Gastroesophageal sphincter (tissue), 4 donors: ENCODE measurements at places on chromosomes 2 and 18.

- H3K27ac ChIP-seq = no peak overlapping the region
- ATAC-seq = no peak
- no peaks in the 10 kb centered on the region for H3K36me3 ChIP-seq
- no peaks in the 10 kb centered on the region for H3K27me3 ChIP-seq
These were observed 30.3 kb downstream of the TFCP2L1 start for GRCh38 chr2:121254748-121255147.

- H3K27ac ChIP-seq = no peak overlapping the region
- peaks cover 3% of the 10 kb centered on the region for H3K36me3 ChIP-seq
- H3K4me3 ChIP-seq = no peak overlapping the region
These were observed 70.4 kb upstream of the DNER start for GRCh38 chr2:229784791-229785190.

- H3K4me1 ChIP-seq = no peaks in the 10 kb centered on the region
- no peak for ATAC-seq
These were observed 39.4 kb downstream of the OSGEPL1 start for GRCh38 chr2:189723192-189723591.

DNA sequence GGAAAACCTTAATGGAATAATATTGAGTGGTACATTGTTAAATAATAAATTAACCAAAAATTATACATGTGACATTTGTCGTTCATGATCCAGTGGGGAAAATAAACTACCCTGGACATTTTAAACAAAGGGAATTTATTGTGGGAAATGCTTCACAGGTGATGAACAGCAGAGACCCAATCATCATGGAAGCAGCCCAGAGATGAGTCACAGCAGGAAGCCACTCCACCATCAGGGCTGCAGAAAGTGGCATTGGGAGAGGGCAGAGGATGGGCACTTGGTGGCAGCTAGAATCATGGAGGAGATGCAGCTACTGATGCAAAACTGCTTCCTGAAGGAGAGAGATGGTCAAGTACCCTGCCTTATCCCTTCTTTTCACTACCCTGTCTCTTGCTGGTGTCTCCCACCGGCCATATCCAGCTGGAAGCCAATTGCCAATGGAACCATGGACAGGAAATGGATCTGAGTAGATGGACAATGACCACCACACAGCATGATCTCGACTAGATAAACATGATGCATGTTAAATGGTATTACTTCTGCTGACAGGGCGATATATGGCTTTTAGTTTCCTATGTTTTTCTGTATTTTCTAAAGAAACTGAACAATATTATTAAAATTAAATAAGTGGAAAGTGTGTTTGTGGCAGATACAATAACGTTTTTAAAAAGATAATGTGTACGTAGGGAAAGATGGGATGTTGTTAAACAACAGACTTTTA, 139.8 kb downstream of the RPIA start:
- no peak overlapping the region for H3K4me3 ChIP-seq
- H3K4me1 ChIP-seq = no peaks in the 10 kb centered on the region

- H3K36me3 ChIP-seq = no peaks in the 10 kb centered on the region
- H3K27me3 ChIP-seq = no peaks in the 10 kb centered on the region
- H3K27ac ChIP-seq = no peak overlapping the region
- no peak for ATAC-seq
These were observed 81.6 kb upstream of the STPG4 start for GRCh38 chr2:47236503-47237215.

- H3K27me3 ChIP-seq = peaks cover 33% of the 10 kb centered on the region
- peak within 1 kb of the TSS; percentile 89 for H3K27ac ChIP-seq
- ATAC-seq = peak; percentile 71
- H3K4me1 ChIP-seq = no peaks in the 10 kb centered on the region
- peaks cover 2% of the 10 kb centered on the region for H3K36me3 ChIP-seq
These were observed at the start of gene OSR1 for GRCh38 chr2:19358242-19359020. TSS of gene OSR1 (minus strand) at chr2:19358623. CDS start at chr2:19353805, 4,818 bp downstream.
